ENCODE measurements at places on chromosomes 4 and X.

- no peak for DNase-seq
These were observed 265.9 kb downstream of the ADAMTS3 start for GRCh38 chr4:72302981-72303704.

DNA sequence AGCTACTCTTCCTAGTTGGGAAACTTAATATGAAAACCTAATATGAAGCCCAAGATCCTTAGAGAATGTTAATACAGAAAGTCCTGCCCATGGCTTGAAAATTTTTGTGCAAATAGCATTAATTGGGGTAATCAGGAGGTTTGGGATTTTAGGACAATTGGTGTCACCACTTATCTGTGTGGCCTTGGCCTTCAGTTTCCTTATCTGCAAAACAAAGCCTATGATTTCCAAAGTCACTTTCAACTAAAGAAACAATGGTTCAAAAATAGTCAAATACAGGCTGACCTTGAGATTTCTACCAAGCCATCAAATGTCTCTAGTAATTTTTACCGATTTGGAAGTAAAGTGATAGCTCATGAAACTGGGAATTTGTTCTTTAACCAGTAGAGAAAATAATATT lies 40.2 kb upstream of the FAM9C start:
- DNase-seq: no peak

DNA sequence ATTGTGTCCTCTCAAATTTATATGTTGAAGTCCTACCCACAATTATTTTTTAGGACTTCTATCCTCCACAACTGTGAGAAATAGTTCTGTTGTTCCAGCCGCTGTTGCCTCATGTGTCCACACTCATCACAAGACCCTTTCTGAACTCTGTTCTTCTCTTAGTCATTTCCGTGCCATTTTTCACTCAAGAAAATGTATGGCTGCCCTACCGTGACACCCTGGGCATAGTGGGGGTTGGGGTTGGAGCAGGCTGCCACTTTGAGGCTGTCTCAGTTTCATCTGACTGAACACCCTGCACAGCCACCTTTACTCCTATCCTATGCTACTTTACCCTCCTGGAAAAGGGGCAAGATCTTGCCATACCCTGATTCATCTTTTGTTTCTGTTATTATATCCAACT lies 319.1 kb downstream of the TENM3 start:
- DNase-seq: no peak

GRCh38 chr4:46890056-46890455 lies 19.0 kb downstream of the COX7B2 start:
- no peak for DNase-seq

- DNase-seq: no peak
These were observed 40.0 kb downstream of the PROM1 start for GRCh38 chr4:16043642-16044498.

GRCh38 chrX:107724653-107725052 lies 50.9 kb downstream of the TSC22D3 start:
- DNase-seq: no peak

DNA sequence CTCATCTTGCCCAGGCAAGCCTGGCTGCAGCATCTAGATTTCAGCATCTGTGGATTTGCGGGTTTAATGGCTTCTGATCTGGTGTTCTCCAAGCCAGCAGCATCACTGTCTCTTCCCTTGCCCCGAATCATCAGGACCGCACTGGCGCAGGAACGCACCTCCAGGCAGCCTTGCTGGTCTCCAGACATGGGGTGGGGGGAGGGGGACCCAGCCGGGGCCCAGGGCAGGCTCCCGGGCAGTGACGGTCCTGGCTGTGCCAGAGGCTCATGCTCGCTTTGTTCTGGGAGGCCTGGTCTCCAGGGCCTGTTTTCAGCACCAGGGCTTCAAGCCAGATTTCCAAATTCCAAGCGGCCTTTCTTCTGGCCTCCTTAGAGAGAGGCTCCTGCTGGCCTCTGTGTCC lies 4.9 kb downstream of the CFAP99 start:
- peak; percentile 29 for DNase-seq

DNA sequence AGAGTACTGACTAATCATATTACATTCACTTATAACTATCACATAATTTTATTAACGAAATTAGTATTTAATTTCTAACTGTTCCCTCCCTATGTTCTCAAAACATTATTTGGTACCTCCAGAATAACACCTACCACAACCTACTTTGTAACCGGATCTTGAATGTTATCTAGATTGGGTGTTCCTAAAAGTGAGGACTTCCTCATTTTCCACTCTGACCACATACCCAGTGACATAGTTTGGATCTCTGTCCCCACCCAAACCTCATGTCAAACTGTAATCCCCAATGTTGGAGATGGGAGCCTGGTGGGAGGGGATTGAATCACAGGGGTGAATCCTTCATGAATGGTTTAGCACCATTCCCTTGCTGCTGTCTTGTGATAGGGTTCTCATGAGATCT lies 21.8 kb downstream of the NR3C2 start:
- DNase-seq: no peak

GRCh38 chr4:132383571-132384199 lies 765.4 kb upstream of the PCDH10 start:
- DNase-seq: no peak

GRCh38 chrX:47380268-47380667 lies 9.9 kb downstream of the ZNF157 start:
- no peak for DNase-seq

DNA sequence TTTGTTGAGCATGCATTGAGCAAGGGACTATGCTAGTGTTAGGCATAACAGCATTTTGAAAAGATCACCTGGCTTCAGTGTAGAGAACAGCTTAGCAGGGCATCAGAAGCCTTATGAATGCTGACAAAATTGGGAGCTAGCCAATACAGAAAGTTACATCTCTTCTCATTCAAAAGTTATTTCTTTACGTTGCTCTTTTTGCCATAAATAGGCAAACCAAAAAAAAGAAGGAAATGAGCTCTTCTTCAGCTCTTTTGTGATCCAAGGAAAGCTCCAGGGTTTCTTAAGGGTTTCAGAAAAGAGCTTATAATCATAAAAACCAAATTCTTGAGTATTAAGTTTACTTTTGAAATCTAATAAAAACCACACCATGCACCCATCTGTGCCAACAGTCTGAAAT lies 35.2 kb upstream of the LNX1 start:
- DNase-seq: no peak

Measured in RWPE2 (cell line).